Stimulated activated CD8-positive, alpha-beta memory T cell treated with anti-CD3 and anti-CD28 coated beads, Interleukin-4, amount 100 ng/mL, for 1 hour (primary cell): ENCODE measurements at places on chromosomes 12 and 14.

DNA sequence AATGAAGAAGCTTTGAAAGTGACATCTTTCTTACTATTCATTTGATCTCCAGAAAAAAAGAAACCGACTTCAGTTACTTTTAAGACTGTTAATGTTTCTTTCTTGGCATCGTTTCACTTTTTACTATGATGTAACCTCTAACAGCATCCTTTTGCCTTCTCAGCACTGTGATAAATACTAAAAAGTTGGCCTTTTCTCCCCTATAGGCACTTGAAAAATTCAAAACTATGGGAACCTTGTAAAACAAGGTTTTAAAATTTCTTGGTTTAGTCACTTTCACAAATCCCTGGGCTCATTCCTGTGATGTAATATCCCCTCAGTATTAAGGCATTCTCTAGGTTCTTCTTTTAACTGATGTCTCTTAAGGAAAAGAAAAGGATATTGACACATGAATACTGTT is 281.8 kb downstream of the EGLN3 start:
- no peak for DNase-seq

- no peak for DNase-seq
These were observed 40.2 kb upstream of the APPL2 start for GRCh38 chr12:105275997-105276733.

GRCh38 chr12:102669056-102669455 is 188.7 kb upstream of the IGF1 start:
- no peak for DNase-seq

- no peak for DNase-seq
These were observed 138.6 kb downstream of the RPS29 start for GRCh38 chr14:49447540-49448107.

DNA sequence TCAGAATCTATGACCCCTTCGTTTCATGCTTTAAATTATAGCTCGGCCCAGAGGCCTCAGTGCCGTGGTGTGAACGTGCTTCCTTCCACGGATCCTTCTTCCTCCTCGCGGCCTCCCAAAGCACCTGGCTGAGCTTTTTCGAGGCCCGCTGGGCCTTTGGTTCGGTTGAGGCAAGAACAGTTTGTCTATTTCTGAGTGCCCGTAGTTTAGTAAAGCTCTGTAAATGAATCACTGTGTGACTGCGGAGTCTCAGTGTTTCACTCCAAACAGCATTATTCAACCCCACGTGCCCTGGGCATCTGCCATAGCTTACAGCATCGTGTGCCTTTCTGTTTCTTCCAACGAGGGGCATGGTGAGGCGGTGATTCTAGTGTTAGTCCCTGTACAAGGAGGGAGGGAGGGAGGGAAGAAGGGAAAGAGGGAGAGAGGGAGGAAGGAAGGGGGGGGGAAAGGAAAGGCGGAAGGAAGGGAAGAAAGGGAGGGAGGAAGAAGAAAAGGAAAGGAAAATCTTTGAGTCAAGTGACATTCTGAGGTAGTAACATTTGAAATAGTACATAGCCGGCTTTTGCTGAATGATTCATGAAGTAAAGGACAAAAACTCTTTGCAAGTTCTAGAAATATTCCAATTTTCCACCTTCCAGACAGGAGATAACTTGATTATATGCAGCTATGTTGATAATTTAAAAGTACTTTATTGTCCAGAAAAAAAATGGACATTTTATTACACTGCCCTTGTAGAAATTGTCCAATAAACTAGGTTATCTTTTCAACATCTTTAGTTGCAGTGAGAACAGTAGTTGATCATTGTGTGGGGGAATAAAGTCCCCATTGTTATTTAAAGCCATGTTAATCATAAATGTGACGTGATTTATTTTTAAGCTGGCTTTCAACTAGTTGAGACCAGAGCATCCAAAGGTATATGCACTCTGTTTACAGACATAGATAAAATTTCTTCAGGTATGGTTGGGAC is 1.2 kb upstream of the TRIM9 start:
- no peak for DNase-seq

DNA sequence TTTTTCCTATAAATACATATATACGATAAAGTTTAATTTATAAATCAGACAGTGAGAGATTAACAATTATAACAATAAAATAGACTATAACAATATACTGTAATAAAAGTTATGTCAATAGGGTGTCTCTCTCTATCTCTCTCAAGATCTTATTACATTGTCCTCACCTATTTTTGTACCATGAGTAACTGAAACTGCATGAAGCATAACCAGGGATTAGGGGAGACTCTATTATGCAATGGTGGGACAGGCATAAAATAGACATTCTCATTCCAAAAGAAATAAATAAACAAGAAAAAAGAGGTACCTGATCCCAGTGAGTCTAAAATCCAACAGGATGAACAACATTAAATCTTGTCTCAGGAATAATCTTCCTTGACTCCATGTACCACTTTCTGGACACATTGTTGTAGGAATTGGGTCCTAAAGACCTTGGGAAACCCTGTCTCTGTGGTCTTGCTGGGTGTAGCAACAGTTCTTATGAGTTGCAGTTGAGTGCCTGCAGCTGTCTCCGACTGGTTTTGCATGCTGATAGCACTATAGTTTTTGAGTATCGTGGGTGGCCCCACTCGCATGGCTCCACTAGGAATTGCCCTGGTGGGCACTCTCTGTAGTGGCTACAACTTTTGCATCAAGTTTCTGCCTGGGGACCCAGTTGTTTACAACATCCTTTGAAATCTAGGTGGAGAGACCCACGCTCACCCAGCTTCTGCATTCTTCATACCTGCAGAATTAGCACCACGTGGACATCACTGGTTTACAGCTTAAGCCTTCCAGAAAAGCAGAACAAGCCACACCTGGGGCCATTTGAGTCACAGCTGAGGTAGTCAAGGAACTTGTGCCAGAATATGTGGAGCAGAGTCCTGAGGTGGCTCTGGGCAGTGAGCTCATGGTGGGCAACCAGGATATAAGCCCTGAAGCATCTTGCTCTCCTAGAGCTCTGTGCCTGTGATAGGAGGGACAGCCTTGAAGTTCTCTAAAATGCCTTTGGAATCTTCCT is 204.7 kb downstream of the KITLG start:
- no peak for DNase-seq

DNA sequence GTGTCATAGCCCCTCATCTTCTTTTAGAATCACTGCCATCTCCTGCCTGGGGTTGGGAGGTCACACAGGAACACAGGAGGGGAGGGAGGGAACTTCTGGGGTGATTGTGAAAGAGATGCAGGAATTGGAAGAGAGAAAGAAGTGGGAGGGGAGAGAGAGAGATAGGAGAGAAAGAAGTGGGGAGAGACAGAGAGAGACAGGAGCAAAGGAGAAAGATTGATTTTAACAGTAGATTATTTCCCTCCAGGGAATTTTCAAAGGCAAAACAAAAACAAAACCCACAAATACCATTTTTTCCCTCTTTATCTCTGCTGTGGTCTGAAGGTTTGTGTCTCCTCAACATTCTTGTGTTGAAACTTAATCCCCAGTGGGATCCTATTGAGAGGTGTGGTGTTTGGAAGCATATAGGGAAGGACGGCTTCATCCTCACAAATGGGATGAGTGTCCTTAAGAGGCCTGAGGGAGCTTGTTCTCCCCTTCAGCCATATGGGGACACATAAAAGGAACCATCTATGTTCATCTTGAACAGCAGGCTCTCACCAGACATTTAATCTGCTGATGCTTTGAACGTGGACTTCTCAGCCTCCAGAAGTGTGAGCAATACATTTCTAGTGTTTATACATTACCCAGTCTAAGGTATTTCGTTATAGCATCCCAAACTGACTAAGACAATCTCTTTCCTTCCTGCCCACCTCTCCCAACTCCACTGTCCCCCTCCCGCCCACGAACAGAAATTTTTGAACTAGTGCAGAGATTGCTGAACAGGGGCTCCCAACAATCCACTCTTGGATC is 134.9 kb upstream of the MAX start:
- DNase-seq = no peak

DNA sequence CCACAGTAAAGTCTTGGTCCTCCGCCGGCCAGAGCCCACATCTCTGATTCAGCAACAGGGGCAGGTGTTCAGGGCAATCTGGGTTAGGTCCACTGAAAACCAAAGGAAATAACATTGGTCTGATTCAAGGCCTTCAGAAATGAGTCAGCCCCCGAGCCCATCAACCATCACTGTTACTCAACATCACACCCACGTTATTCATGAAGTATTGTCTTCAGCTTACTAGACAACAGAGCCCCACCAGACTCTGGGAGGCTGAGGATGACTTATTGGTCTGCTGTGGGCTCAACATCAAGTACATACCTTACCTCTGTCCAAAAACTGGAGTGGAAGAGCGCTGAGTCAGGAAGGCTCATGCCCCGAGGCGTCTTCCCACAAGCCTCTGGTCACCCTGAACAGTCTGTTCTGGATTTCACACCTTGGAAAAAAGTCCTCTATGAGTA is 97.5 kb downstream of the ZFP36L1 start:
- no peak for DNase-seq

DNA sequence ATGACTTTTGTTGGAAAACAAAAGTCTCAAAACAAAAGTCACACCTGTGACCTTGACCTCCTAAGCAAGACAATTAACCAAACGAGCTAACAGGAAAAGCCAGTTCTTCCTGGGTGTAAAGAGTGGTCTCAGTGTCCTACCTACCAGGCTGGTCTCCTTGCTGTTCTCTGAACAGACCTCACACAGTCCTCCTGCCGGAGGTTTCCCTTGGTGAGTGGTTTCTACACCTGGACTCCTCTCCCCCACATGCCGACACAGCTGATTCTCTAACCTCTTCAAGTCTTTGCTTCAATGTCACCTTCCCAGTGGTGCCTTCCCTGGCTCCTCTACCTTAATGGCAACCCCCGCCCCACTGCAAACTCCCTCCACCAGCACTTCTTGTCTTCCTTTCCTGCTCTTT is 238.6 kb downstream of the ZFP36L1 start:
- no peak for DNase-seq

DNA sequence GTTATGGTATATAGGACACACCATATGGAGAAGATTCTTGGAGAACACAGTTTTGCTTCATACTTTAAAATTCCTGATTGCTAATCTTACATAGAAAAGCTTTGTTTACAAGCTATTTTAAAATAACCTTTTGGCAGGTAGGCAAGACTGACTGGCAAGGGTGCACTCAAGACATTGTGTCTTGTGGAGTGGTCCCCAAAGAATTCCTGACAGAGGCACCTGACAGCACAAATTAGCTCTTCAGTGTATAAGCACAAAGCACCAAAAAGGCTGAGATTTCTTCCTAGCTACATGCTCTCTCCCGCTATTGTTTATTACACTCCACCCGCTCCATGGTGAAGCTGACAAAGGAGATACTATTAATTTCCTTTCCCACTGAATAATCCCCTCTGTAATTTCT is 139.4 kb downstream of the MON2 start:
- DNase-seq = no peak

DNA sequence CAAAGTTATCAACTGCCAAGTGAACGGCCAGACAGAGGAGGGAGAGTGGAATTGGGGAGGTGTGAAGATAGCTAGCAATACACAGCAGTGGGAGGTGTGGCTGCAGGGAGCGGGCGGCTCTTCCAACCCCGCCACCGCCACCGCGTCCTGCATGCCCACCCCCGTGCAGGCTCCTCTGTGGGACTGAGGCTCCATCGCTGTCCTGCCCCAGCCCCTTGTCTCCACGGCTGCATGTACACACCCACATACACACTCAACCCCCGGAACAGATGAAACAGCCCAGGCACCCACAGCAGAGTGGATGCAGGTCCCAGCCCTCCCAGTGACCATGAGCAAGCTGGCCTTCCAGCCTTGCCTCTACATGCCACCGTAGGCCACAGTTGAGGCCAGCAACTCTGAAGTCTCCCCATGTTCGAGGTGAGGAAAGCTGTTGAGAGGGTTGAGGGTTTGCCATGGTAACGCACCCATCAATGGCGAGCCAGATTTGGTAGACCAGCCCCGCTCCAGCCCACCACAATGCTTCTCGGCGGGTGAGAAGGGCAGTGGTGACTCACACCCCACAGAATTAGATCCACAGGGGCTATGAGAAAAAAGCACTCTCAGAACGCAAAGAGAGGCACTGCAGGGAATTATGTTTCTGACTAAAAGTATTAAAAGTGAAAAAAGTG is 39.3 kb downstream of the PITPNM2 start:
- DNase-seq = no peak

DNA sequence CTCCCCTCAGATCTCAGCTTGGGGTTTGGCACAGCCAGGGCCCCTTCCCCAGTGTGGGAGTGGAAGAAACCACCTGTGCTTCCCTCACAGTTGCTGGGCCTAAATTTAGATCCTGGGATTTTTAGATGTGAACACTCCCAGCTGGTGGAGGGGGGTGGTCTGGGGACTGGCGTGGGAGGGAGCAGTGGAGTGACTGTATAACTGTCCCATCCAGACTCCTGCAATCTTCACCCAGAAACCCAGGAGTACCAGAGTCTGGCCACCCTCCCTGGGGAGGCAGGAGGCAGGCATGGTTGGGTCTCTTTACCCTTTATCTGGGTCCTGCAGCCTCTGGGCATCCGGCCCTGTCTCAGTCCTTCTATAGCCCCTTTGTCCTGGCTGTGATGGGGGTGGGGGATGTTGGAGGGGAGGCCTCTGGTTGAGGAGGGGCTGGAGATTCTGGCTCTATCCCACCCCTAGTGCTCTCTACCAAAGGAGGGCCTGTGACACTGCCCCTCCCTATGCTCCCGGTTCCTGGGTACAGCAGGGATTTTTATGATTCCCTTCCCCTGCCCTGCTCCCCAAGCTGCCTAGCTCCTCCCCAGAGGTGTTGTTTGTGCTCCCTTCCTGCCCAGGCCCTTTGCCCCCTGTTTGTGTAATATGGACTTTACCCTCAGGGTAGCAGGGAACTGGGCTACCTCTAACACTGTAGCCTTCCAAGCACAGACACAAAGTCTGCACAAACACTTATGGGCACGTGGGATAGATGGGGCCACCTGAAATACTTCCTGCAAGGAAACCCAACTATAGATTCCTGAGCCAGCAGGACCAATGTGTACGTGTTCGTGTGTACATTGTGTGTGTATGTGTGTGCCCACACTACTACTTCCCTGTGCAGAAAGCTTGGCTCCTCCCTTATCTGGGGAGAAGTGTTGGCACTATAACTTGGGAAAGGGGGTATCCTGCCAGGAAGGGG is 1.7 kb downstream of the ERBB3 start:
- no peak for DNase-seq
